ENCODE measurements at places on chromosomes 7 and 10.

GRCh38 chr10:102117391-102118159, 2.6 kb downstream of the LDB1 start:
- no peak for DNase-seq

DNA sequence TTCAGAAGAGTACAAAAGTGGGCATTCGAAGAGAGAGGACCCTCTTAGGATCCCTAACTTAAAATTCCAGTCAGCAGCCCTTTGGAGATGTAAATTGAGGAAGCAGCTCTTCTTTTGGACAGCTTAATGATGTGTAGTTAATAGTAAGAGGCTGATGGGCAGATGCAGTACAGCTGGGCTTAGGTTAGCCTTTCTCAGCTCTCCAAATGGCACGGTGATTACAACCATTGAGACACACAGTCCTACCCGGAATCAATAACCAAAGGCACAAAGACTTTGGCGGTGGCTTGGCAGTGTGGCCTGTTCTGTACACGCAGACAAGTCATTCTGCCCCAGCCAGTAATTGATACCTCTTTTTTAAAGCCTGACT, 26.8 kb downstream of the GAD2 start:
- no peak for DNase-seq

GRCh38 chr10:69473304-69473990, 22.2 kb downstream of the TSPAN15 start:
- DNase-seq, result no peak

GRCh38 chr7:151607464-151607867, 87.8 kb upstream of the RHEB start:
- no peak for DNase-seq

DNA sequence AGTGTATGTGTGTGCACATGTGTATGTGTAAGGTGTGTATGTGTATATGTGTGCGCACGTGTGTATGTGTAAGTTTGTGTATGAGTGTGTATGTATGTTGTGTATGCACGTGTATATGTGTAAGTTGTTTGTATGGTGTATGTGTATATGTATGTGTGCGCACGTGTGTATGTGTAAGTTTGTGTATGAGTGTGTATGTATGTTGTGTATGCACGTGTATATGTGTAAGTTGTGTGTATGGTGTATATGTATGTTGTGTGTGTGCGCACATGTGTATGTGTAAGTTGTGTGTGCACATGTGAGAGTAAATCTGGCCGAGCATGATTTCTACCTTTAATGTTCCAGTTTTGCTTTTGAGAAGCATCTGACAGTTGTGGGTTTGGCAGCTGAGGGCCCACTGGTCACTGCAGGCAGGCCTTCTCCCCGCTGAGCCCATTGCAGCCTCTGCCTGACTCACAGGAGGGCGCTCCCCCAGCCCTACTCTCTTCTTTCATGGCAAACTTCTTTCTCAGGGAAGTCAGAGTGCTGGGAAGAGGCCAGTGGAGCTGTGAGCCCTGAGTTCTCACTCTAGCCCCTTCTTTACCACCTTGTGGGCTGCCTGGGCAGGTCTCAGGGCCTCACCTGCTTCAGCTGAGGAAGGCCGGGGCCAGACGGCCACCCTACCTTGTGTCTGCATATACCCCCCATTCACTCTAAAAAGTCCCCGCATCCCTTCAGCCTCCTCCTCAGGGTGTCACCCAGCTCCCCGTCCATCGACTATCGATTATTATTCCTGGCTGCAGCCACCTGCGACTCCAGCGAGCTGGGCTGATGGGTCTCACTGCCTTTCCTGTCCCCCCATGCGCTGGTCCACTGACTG, 11.2 kb downstream of the WDR86 start:
- no peak for DNase-seq

GRCh38 chr7:32481176-32481575, 9.0 kb downstream of the LSM5 start:
- DNase-seq, result no peak

DNA sequence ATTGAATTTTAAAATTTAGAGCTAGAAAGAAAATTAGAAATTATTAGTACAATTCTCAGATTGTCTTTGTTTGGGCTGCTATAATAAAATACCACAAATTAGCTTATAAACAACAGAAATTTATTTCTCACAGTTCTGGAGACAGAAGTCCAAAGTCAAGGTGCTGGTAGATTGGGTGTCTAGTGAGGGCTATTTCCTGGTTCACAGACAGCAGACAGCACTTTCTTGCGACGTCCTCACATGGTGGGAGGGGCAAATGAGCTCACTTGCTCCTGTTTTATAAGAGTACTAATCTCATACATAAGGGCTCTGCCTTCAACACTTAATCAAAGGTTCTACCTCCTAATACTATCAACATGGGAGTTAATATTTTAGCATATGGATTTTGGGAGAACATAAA, 134.1 kb downstream of the MDFIC start:
- no peak for DNase-seq

GRCh38 chr10:48589266-48589665, 15.6 kb downstream of the ARHGAP22 start:
- no peak for DNase-seq
